ENCODE measurements at places on chromosomes 2 and 18.

- DNase-seq = peak; percentile 53
Measured at GRCh38 chr2:31523871-31524492, 56.8 kb downstream of the SRD5A2 start.

DNA sequence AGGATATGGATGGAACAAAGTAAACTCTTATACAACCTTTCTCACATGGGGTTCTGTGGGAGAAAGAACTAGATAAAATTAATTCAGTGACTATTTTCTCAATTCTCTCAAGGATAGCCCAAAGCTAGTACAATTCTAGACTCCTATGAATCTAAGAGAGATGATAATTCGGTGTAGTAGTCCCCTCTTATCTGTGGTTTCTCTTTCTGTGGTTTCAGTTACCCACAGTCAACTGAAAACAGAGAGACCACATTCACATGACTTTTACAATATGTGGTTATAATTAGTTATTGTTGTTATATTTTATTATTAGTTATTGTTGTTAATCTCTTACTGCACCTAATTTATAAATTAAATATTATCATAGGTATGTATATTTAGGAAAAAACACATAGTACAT, 53.5 kb upstream of the C2orf15 start:
- DNase-seq = no peak

GRCh38 chr2:15579641-15580040, 12.0 kb upstream of the DDX1 start:
- DNase-seq = no peak

- DNase-seq = no peak
Measured at GRCh38 chr18:48563027-48563426, 24.2 kb downstream of the CTIF start.

GRCh38 chr18:69935319-69936190, 12.1 kb downstream of the CD226 start:
- DNase-seq = no peak

DNA sequence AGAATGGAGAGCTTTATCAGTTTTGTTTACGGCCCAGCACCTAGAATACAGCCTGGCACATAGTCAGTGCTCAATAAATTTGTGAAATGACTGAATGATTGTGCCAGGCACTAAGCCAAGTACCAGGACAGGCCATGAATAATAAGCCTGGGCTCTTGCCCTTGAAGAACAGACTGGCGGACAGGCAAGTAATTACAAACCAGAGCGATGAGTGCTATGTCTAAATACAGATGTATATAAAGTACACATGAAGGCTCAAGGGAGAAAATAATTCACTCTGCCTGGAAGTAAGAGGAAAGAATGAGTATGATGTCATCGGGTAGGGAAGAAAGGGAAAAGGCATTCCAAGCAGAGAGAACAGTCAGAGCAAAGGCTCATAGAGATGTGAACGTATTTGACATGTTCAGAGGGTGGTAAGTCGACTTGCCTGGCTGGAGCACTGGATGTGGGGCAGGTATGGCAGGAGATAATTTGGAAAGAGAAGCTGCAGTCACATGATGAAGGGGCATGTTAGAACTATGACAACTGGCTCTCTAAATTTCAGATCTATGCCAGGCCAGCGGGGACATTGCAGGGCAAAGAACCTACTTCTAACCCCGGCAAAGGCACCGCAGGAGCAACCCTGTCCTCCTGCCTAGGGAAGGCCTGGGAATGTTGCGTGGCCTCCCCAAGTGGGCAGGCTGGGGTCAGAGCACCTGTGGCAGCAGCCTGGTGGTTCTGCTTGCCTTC, 119.1 kb upstream of the STPG4 start:
- no peak for DNase-seq

GRCh38 chr2:28365158-28365557, 27.5 kb upstream of the FOSL2 start:
- DNase-seq = no peak

- no peak for DNase-seq
Measured at GRCh38 chr2:148553332-148553887, 91.1 kb upstream of the EPC2 start.

DNA sequence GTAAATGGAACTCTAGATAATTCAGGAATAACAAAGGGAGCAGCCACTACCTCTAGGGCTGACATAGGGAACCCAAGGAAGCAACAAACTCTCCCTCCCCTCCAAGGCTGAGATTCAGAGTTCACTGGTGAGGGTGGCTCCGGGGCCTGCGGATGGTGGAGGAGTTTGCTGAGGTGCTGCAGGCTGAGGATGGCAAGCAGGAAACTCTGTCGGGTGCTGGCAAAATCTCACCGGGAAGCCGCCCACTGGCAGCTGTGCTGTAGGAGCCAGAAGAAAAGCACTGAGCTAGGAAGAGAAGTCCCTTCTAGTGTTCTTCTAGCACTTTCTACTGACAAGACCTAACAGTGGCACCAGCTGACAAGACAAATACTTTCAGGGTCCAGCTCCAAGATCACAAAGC, 12.5 kb upstream of the HAAO start:
- no peak for DNase-seq

DNA sequence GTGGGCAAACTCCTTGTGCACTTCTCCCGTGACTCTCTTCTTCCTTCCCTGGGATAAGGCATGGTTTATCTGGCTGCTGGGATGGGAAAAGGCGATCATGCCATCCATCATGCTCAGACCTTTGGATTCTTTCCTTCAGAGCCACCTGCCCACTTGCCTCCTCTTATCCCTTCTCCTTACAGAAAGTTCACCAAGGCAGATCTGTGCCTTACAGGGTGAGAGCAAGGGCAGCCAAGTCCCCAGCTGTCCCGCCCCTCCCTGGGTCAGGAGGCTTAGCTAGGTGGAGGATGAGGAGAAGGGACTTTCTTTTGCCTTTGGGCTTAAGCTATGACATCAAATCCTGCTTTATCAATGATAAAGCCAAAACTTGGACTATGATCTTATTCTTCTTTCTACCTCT, 47.6 kb downstream of the KCNE4 start:
- no peak for DNase-seq

DNA sequence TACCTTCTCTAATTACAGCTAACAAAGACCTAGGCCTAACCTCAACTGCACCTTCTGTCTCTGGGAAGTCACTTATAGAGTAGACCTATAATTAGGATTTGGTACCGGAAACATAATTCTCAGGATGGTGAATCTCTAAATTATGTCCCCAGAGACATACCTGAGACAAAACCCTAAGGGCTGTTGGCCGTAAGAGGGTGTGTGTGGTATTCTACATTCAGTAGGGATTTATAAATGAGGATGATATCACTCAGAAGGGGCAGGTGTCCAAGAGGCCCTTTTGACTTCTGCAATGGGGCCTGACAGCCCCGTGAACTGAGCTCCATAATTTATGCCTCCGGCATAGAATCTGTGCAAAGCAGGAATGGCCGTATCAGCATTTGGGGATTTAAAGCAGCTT, 13.5 kb upstream of the DARS1 start:
- no peak for DNase-seq

DNA sequence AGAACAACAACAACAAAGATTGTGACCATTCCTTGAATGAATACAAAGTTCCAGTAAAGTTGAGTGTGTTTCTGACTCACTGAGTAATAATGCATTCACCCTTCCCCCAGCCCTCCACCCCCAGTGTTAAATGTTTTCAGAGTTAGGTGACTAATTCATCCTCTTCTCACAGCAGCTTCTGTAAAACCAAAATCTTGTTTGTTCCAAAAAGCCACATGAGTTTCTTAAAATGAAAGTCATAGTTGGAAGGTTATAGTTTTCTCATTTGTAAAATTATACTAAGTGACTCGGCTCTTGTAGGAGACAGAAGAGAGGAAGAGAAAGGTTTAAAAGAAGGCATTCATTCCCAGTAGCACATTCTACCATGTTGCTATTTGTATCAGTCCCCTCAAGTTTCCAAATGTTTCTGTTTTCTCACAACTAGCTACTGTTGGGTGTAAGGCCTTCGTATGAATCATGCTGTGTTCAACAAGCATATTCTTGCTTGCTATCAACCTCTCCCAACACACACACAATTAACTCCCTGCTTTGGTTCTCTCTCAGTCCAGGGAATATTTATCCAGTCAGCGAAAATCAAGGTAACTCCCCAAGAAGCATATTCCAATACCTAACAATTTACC, 75.3 kb downstream of the MBD2 start:
- DNase-seq = peak; percentile 49

DNA sequence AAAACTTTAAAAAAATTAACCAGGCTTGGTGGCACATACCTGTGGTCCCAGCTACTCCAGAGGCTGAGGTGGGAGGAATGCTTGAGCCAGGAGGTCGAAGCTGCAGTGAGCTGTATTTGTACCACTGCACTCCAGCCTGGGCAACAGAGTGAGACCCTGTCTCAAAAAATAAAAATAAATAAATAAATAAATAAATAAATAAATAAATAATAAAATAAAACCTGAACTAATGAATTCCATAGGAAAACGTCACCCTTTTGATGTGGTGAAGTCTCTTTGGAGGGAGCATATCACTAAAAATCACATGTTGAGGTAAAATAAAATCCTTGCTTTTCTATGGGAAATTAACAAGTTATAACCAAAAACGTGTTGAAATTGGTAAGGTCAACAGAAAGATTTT, 29.6 kb upstream of the ITGAV start:
- no peak for DNase-seq

GRCh38 chr18:24628326-24628725, 167.9 kb downstream of the HRH4 start:
- DNase-seq = no peak

- DNase-seq = no peak
Measured at GRCh38 chr18:13684546-13684945, 41.8 kb downstream of the FAM210A start.

DNA sequence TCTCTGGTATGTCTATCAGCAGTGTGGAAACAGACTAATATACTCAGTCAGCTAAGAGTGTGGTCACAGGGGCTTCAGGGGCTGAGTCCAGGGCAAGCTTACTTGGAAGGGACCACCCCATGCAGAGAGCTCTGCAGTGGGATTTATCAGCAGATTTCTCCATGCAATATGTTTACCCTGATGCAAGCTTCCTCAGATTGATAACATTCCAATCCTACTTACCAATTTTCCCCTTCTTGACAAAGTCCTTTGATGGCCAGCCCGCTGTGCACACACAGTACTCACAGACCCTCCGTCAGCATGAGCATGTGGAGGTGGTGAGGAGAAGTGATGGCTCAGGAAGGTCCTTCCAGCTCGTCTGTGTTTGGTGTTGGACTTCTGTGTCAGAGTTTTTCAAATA, 51.8 kb downstream of the SH3RF3 start:
- no peak for DNase-seq

DNA sequence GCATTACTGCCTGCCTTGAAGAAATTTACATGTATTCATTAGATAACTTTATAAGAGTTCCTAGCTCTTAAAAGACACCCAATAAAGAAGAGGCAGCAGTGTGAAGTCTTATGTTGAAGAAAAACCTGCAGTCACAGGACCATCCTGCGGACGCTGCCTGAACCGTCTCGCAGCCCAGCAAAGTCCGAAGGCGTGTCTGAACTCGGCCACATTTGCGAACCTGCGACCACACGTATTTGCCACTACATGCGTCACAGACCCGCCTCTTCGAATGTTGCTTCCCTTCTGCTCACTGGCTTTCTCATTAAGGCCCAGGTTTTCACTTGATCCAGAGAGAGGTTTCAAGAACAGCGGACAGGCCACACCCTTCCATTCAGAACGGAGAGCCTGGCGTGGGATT, 41.2 kb downstream of the CNGA3 start:
- no peak for DNase-seq

DNA sequence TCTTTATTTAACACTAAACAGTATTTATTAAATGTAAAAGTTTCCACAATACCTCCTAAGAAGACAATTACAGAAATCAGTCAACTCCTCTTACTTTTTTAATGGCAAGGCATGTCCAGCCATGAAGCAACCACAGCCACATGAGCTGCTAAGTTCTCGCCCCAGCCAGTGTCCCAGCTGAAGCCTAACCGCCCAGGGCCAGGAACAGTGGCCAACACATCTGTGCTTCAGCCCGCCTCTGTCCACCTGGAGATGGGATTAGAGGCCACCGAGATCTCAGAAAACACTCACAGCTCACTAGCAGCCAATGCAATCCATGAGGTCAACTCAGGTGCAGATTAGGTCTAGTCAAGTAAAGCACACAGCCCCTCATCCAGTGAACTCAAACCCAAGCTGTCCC, 40.2 kb downstream of the PID1 start:
- DNase-seq = no peak

DNA sequence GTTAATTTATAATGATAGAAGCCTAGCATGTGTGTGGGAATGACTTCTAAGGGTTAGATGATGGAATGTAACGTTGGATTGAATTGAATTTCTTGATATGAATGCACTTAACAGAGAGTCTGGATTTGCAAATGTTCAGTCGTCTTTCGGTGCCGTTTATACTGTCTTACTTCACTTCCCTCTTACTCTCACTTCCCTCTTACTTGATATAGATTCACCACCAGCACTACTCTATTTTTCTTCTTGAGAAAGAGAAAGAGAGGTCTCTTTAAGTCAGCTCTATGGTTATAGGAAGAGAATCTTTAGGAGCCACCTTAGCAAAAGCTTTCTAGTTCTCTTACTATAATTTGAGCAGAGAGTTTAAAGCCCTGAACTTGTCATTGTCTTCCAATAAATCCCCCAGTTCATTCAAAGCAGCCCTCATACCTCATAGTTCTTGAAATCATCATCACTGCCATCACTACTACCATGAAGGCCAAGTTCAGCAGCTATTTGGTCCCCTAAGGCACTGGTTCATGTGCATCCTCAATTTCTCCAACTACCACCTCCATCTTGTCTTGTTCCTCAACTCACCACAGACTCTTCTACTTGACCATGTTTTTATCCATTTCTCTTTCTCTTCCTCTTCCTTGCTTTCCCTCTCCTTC, 501.7 kb upstream of the TCF4 start:
- no peak for DNase-seq

DNA sequence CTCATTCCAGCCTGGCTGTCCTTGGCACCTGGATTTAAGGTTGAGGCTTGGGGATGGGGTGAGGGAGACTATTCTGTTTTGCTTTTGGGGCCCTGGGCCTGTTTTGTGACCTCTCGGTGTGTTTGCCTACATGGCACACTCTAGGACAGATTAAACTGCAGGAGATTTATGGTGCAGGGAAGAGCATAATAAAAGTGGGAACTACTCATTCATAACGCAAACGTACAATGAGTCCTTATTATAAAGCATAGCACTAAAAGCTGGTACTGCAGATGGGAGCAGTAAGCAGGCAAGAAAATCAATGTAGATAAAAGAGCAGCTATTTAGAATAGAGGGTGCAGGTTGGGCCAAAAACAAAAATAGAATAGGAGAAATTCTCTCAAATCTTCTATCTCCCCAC, 238.4 kb downstream of the ACTR3 start:
- DNase-seq = no peak

- DNase-seq = peak; percentile 53
Measured at GRCh38 chr18:62399781-62400308, 74.7 kb downstream of the TNFRSF11A start.

- no peak for DNase-seq
Measured at GRCh38 chr2:203692031-203692710, 14.3 kb upstream of the CD28 start.

GRCh38 chr2:1440581-1440980, 27.3 kb downstream of the TPO start:
- DNase-seq = no peak

DNA sequence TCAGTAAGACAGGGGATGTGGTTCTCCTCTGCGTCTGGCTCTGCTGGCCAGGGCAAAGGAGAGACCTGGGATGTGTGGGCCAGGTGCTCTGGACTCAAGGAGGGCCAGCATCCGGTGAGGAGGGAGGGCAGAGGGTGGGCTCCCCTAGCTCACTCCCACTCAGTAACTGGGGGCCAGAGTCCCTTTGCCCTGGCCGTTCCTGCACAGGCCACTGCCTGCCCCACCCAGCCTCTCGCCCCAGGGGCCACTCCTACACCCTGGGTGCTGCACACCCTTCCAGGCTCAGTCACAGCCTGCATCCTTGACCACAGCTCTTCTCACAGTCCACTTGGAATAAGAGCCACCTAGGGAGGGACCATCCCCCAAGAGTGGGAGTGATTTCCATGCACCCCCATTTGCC, 41.0 kb downstream of the SNED1 start:
- no peak for DNase-seq

Data from LoVo (cell line).